ENCODE measurements at places on chromosomes 7 and 10.

- no peak for DNase-seq
These were observed 5.7 kb downstream of the ARHGAP22 start for GRCh38 chr10:48598936-48599829.

GRCh38 chr7:41955893-41956675 lies 253.2 kb upstream of the INHBA start:
- DNase-seq = peak; percentile 63

GRCh38 chr10:70354556-70354955 lies 27.9 kb downstream of the LRRC20 start:
- DNase-seq = no peak

- DNase-seq = no peak
These were observed 460.5 kb upstream of the GHITM start for GRCh38 chr10:83678850-83679249.

DNA sequence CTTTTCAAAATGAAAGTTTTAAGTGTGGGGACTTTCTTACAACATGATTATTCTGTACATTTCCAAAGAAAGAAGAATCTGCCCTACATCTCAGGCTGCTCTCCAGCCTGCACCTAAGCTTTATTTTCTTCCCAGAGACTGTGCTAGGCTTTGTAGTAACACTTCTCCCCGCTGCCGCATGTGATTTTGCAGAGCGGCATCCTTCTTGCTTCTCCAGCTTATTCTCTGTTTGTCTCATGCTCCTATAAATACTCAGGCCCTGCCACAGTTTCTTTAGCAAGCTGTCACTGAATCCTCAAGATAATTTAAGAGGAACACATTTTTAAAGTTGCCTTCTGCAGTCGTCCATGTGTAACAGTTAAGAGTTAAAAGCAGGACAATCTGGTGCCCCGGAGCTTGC lies 53.5 kb downstream of the INSYN2A start:
- no peak for DNase-seq

GRCh38 chr10:70368774-70369482 lies 13.5 kb downstream of the LRRC20 start:
- DNase-seq = no peak

DNA sequence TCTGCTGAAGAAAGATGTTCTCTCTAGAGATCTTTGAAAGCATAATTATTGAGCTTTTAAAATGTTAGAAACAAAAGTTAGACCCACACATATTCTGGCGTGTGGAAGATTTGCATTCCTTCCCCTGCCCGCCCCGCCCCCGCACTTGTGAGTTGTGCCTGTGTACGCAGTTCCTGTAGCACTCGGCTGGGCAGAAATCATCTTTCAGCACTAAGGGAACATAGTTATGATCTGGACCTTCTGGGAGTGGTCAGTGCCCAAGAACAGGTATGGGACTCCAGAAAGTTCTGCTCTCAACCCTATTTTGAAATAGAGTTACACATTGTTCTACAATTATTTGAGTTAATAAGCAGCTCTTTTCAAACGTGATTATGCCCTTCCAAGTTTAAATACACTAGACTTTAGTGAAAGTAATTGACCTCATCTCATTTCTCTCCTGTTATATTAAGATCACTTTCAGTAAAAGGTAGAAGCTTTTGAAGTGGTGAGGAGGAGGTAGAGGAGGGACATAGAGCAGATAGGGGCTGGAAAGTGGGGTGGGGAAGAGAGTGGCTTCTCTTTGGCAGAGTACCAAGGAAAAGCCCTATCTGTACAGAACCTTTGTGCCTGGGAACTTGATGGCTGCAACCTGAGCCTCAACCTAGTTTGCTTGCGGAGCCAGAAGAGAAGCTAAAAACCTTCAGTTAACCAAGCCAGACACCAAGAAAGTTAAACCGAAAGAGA lies 5.7 kb downstream of the BLVRA start:
- no peak for DNase-seq

GRCh38 chr10:126087796-126088505 lies 191.6 kb downstream of the FANK1 start:
- no peak for DNase-seq

DNA sequence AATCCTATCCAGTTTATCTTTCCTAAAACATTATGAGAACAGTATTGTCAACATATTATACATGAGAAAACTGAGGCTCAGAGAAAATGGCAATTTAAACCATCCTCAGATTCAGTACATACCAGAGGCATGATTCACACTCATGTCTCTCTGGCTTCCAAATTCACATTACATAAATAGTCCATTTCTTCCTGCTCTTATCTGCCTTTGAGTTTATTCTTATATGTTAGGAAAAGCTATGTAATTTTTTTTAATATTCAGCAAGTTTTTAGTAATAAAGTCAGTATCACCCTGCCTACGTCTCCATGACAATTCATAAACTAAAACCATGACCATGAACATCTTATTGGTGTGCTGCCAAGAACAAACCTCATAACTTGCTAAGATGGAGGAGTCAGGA lies 1260.2 kb upstream of the SORCS1 start:
- DNase-seq = no peak

DNA sequence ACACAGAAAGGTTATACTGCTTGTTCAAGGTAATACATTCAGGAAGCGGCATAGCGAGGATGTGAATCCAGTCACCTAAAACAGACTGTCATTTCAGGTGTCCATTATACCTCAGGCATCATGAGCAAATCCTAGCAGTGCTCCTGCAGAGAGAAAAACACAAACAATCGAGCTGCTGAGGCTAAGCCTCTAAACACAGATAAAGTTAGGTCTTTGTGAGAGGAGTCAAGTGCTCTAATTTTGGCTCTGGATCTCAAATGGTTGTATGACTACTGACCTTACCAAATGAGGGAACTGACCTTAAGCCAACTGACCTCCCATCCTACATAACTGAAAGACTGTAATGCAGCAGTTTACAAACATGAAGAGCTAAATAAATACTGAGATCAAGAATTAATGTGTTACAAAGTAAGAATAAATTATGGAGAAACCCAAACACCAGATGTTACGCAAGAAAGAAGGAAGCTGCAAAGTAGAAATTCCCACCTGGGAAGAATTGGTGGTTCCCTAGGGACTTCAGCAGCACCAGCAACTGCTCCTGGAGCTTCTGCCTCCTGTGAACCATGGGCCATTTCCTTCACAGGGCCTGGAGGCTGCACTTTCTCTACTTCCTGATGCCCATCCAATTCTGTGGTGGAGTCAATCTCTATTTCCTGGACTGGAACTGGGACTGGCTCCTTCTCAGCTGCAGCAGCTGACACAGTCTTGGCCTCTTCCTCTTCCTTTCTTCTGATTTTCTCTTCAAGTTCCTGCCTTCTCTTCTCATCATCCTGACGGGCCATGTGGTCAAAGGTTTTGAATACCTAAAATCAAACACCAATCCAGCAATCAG lies 5.8 kb downstream of the NUDCD3 start:
- no peak for DNase-seq

DNA sequence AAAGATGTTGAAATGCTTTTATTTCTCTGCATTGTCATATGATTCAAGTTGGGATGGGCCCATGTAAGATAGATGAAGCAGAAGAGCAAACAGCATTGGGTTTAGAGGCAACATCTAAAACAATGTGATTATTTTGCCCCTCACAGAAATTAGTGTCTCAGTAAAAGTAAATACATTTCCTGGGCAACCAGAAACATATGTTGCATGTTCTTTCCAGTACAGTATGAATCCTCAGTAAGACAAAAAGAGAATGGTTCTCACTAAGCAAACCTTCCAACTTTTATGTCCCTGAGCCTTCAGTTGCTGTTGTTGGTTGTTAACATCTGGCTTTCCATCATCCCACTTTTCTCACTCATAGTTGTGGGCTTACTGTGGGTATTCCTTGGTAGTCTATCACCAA lies 222.5 kb upstream of the PRPS1L1 start:
- DNase-seq = no peak

DNA sequence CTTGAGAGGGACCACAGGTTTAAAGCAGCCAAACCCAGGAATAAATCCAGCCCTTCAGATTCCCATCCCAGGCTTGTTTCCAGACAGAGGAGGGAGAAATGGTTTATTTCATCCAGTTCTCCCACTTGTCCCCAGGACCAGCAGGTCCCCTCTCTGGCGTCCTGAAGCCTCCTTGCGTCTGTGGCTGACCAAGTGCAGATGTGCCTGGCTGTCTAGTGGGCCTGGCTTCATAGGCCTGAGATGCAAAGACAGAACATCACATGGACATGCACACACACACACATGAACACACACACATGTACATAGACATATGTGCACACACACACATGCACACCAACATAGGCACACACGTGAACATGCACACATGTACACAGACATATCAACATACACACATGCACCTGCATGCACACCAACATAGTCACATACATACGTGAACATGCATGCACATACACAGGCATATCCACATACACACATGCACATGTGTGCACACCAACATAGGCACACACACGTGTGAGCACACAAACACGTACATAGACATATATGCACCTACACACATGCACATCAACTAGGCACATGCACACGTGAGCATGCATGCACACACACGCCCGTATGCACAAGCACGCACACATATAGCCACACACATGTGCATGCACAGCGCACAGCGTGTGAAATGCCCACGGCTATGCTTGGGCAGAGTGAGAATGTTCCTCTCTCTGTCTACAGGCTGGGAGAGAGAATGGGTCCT lies 10.7 kb downstream of the FOXL3 start:
- no peak for DNase-seq

GRCh38 chr7:43768201-43768886 lies 9.9 kb downstream of the BLVRA start:
- DNase-seq = no peak

DNA sequence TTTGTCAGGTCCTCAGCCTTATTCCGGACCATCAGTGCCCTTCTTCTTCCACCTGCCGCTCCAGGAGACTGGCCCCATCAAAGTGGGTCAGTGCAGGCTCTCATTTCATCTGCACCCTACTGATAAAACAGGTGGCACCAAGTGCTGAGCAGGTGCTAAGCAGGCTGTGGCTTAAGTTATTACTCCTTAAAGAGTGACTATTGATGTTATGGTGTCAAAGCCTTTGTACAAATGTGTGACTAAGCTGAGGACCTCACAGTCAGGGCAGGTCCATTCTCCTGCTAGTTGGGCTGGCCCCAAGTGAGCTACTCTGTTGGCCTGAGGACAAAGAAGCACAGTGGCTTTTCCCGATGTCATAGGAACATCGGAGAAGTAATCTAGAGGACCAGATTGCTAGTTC lies 11.2 kb upstream of the CALD1 start:
- no peak for DNase-seq

DNA sequence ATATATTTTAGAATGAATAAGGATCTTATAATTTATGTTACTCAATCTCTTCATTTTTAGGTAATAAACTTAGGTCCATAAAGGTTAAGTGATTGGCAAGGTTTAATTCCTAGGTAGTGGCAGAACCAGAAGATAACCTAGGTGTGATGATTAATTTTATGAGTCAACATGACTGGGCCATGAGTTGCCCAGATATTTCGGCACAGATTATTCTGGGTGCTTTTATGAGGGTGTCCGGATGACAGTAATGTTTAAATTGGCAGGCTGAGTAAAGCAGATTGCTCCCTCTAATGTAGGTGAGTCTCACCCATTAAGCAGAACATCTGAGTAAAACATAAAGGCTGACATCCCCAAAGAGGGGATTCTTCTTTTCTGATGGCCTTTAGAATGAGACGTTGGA lies 1349.3 kb upstream of the CELF2 start:
- DNase-seq = no peak

DNA sequence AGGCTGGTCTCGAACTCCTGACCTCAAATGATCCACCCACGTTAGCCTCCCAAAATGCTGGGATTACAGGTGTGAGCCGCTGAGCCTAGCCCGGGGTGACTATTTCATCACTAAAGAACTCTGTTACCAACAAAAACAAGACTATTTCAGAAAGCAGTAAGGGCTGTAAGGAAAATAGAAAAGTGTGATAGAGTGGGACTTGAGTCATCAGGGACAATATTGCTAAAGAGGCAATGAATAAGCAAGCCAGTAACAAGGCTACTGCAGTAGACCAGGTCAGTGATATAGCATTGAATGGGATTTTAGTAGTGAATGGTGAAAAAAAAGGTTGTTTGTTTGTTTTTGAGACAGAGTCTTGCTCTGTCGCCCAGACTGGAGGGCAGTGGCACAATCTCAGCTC lies 51.7 kb downstream of the SVOPL start:
- DNase-seq = no peak

- no peak for DNase-seq
These were observed 44.9 kb downstream of the MYPN start for GRCh38 chr10:68154211-68154497.

GRCh38 chr10:688312-689120 lies 952 bp downstream of the DIP2C start:
- DNase-seq = no peak

DNA sequence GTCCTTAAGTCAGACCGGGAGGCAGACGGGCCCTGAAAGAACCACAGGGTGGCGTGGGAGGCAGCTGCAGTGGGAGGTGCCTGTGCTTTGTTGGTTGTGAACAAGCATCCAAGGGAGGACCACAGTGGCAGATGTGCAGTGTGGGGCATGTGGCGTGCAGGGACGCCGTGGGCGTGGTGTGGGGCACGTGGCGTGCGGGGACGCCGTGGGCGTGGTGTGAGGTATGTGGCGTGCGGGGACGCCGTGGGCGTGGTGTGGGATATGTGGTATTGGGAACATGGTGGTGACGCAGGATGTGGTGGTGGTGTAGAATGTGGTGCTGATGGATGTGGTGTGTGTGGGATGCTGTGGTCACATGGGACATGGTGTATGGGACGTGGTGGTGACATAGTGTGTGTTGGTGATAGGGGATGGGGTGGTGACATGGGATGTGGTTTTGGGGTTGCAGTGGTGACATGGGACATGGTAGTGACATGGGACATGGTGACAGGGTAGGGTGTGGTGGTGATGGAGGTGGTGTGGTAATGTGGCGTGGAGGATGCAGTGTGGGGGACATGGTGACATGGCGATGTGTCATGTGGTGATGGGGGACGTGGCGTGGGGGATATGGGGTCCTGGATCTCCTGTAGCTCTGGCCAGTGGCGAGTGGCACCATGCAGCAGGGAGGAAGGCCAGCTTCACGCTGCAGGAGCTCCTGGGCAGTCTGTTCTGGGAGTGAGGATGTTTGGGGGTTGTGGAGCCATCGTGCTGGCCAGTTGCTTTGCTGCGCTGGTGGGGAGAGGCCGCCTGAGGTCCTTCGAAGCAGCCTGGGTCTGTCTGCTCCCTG lies 78.8 kb downstream of the INPP5A start:
- no peak for DNase-seq

GRCh38 chr7:68376131-68376661 lies 1222.1 kb upstream of the AUTS2 start:
- no peak for DNase-seq

GRCh38 chr7:159017741-159018140 lies 126.9 kb downstream of the VIPR2 start:
- no peak for DNase-seq

Measured in PC-9 (cell line).